ENCODE measurements at places on chromosomes 7 and 10.

GRCh38 chr7:27185013-27185853, at the start of gene HOXA11:
TSS of gene HOXA11 (minus strand) at chr7:27185232. CDS start at chr7:27185144, 88 bp downstream.
- no peak for DNase-seq

DNA sequence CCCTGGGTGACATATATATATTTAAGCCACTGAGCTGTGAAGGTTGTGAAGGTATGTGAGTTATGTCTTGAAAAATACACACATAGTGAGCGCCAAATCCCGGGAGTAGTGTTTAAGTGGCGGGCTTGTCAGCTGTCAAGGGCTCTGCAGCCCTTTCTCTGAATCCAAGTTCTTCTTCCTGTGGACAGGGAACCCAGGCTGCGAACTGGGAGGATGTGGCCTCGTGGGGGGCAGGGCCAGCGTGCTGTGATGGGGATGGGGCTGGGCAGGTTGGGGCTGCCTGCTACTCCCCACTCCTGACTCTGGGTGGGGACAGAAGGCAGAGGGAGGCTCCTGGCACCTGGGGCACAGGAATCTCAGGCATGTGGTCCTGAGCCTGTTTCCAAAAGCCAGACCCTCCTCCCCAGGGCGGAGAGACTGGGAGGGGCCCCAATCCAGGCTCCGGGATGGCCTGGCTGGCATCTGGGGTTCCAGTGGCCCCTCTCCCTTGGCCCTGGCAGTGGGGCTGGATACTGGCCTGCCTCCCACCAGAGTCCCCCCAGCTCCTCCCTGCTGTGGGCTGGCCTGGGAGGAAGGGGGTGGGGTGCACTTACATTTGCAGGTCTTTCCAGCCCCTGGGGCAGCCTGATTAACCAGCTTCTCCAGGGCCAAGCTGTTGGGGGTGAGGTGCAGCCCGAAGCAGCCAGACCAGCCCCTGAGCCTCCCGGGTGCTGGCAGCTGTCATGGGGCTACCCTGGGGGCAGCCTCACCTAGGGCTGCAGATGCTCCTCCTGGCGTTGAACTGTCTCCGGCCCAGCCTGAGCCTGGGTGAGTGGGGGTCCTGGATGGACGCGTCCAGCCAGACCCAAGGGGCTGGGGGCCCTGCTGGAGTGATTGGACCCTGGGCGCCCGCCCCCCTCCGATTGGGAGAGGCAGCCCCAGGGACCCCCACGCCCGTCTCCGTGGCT, at the start of gene UPK3B:
UPK3B (plus strand) TSS at position 622 of the 947 bp plus-strand sequence; CDS start at position 723, 101 bp downstream.
- peak; percentile 11 for DNase-seq

DNA sequence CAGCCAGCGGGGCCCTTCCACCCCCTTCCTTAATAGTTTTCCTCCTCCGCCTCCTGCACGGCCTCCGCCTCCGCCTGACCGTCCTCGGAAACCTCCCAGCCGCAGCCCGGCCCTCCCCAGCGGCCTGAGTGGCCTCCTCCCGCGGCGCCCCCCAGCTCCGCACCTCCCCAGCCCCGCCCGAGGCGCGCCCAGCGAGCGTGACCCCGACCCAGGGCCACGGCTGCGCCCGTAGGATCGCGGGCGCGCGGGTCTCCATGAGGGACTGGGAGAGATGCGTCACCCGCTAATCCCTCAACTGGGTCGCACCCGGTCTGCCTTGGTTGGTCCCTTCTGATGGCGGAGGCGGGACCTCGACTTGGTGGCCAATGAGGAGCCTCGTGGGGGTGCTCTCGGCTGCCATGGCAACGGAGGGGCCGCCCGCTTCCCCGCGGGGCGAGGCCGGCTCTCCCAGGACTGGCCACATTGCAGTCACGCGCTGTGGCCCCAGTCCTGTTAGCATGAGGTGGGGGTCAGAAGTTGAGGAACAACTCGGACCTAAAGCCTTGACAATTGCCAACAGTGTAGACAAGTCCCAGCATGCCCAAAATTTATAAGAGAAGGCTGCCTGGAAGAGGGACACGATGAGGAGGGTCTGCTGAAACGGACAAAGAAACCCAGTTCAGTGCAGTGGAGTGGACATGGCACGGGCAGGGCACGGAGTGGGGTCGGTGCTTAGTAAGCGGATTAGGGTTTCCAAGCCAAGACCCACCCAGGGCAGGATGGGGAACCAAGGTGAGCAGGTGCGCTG, 24.3 kb downstream of the DDIT4 start:
- DNase-seq: peak; percentile 99

DNA sequence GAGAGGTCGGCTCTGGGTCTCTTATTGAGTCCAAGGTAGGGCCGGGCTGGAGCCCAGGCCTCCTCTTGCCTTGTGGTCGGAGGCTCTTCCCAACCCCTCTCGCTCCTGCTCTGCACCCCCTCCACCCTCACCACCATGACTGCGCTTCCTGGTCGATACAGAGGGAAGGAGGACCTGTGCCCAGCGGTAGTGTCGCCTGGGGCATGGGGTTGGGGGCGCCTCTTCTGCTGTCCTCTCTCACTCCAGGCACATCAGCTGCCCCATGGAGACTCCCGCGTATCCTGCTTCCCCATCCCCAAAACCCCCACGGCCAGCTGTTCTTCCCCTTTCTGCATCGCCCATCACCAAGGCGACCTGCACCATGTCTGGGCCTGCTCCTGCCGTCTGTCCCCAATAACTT, 44.4 kb downstream of the TMEM270 start:
- DNase-seq: no peak

- DNase-seq: no peak
These were observed 11.4 kb upstream of the SCART1 start for GRCh38 chr10:133442191-133442966.

GRCh38 chr7:43855176-43855575, 14.1 kb downstream of the MRPS24 start:
- DNase-seq: no peak

DNA sequence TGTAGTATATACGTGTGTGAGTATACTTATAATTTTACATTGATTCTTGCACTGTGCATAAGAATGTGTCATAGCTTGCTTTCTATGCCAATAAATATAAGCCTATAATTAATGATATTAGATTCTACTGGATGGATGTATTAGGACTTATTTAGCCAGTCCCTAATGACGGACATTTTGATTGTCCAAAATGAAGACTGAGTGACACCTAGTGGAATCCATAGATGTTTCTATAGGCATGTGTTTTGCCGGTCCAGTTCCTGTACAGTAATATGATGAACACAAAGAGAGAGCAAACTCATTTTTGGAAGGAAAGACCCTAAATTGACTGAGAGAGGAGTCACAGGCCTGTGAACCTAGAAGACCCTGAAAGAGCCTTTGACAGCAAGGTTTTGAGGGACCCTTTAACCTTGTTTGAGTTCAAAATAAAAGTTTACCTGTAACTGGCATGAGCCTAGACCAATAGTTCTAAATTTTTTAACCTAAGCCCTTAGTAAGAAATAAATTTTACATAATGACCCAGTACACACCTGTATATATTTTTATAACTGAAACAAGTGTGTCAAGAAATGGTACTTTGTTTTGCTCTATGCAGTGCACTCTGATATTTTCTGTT, 42.4 kb upstream of the AGBL3 start:
- peak; percentile 47 for DNase-seq

DNA sequence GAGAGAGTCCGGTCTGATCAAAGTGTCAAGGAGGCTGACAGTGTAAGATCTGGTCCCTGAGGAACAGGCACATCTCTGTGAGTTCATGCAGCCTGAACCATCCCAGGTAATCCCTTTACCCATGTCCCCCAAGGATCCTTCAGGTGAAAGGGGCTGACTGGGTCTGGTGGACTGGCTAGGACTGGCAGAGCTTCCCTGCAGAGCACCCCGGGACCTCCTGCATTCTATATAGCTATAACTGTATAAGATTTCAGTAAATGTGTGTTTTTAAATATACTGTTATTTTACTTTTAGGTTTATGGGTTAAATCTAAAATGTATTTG, 246.8 kb downstream of the ELMO1 start:
- DNase-seq: no peak

GRCh38 chr7:45682358-45682735, 108.2 kb downstream of the ADCY1 start:
- no peak for DNase-seq

DNA sequence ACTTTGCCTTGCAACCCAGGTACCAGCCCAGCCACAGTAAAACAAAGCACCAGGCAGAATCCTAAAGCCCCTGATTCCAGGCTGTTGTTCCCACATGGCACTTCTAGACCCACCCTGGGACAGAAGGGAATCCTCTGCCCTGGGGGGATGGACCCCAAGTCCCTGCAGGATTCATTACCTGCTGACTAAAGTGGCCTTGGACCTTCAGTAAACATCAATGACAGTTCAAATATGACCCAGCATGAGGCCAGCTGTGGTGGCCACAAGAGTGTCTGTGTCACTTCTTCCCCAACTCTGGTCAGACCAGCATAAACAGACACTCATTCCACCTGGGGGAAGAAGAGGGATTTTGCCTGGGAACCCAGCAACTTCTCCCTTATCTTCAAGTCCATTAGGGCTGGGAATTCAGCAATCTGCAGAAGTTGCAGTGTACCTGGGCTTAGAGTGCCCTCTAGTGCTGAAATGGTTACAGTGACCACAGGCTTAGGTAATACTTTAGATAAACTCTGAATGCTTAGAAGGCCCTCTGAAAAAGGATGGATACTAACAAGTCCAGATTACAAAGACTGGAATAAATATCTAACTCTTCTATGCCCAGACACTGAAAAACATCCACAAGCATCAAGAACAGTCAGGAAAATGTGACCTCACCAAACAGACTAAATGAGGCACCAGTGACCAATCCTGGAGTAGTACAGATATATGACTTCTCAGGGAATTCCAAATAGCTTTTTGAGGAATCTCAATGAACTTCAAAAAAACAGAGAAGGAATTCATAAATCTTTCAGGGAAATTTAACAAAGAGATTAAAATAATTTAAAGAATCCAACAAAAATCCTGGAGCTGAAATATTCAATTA, 108.5 kb upstream of the TMEM168 start:
- peak; percentile 78 for DNase-seq

- DNase-seq: no peak
These were observed 6.0 kb downstream of the MRPL43 start for GRCh38 chr10:100981178-100981772.

DNA sequence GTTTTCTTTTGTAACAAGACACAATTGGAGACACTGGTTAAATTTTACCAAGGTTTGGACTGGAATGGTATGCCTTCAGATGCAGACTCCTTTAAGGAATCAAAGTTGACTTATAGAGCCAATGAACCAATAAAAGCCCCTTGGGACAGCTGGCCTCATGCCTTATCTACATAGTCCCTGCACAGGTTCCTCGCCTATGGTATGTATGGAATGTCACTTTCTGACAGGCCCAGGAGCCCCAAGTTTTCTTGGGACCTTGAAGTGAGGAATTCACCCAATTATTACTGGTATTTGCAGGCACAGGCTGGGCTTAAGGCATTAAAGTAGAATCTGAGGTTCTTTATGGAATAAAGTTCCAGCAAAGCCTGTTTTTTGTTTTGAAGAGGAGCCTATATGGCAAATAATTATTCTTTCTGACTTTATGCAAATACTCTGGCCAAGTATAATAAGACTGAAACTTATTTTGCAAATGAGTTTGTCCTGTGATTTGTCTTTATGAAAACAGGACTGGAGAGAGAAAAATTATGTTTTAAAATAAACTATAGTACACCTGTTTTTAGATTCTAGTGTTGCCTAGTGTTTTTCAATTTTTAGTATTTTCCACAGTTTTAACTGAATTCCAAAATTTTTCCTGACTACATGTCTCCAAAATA, 24.1 kb upstream of the DNMBP start:
- no peak for DNase-seq

DNA sequence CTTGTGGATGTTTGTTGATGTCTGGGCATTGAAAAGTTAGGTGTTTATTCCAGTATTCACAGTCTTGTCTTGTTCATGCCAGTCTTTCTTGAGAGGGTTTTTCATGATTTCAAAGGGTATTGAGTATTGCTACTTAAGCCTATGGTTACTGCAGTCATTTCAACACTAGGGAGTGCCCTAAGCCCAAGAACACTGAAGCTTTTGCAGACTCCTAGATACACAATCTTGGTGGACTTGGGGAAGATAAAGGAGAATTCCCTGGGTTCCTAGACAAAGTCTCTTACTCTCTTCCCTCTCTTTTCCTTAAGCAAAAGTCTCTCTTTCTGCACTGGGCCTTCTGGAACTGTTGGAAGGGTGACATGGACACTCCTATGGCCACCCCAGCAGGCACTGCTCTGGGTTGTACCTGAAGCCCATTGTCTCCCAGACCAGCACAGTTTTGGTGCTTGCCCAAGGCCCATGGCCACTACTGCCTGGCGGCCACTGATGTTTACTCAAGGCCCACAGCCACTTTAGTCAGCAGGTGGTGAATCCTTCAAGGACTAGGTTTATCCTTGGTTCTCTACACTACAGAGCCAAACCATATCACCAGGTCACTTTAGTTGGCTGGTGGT, 24.9 kb downstream of the SAMD9 start:
- DNase-seq: peak; percentile 41
